ENCODE measurements at places on chromosomes 3 and 15.

DNA sequence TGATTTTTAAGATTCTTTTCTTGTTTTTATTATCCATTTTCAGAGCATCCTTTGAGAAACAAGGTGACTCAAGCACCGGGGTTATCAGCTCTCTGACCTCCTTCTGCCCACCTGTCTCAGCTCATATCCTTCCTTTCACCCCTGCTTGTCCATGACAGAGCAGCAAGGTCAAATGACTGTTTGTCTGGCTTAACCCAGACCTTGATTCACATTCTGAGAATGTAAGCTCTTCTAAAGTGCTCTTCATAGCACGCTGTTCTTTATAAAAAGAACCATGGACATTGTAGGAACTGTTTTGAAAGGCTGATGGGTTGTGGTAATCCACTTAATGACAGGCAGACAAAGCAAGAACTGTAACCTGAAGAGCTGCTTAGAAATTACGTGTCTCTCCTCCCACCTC, 122.5 kb downstream of the CHST2 start:
- no peak for DNase-seq

GRCh38 chr3:44355362-44356033, 16.9 kb downstream of the TCAIM start:
- DNase-seq: no peak

DNA sequence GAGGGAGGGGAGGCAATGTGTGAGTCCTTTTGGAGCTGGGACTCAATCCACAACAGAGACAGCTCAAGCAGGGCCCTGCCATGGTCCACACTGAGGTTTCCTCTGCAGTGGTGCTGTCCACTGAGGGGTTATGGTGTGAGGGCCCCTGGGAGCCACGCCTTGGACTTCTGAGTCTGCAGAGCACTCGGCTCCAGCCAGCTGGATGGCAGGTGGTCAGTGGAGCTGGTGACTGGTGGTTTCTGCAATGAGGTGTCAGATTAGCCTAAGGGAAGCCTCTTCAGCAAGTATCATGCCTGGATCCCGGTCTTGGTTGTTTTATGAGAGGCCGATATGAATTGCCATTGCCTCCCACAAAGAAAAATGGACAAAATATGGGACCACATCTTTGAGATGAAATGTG, 21.7 kb downstream of the LSM3 start:
- no peak for DNase-seq

GRCh38 chr15:67537771-67538170, 4.7 kb upstream of the MAP2K5 start:
- DNase-seq: no peak

DNA sequence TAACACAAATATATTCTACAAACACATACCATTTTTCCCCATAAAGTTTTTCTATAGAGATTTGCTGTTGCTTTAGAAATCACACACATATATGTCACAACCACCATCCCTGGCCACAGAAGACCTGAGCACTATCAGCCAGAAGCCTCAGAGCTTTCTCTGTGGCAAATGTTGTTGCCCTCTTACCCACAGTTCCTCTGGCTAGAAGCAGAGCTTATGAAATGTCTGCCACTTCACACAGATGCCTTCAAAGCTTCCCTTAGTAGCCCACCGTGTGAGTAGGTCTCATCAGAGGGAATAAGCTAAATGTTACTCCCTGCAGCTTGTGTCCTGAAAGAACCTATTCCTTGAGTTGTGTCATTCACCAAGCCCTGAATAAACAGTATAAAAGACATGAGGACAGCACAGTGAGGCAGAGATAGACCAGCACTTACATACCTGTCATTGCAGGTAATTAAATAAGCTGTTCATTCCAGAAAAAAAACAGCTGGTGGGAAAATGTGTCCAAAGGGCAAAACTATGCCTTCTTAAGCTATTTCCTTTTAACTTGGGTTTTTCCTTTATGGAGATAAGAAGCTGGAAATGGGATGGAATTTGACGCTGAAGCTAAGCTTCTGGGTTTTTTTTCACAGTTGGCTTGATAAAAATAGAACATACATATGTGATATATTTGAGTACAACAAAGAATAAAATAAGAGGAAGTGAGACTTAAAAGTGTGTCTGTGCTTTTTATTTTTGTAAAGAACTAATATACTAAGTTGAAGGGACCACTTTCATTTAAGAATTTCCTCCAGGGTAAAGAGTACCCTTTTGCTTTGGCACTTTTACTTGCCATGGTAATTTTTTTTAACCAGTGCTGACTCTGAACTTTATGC, 391.4 kb downstream of the KCNH8 start:
- DNase-seq: no peak

DNA sequence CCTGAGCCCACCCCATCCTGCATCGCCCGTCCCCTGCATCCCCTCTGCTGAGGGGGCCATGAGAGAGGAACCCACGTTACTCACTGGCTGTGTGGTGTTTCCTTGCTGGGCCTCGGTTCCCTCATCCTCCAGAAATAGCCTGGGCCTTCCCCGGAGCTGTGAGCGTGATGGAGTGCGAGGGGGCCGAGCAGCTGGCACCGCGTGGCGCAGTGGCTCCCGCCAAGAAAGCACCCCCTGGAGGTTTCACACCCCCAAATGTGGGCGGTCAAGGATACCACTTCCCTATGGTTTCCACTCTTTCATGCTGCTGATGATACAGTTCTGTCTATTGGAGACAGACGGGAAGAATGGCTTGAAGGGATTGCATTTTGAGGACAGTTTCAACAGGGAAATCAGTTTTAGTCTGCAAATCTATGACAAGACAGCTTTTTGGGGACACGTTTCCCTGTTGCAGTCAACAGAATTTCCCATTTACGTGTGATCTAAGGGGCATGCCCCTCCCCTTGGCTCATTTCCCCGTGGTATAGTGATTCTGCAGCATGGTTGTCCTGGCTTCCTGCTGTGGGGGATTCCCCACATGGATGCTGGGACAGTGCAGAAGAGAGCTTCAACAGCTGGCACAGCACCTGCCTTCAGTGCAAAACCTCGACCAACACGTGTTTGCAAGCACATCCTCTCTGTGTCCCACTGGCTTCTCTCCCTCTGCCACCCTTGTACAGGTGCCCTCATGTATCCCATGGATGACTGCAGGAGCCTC, 377.5 kb downstream of the LRTM1 start:
- no peak for DNase-seq

GRCh38 chr15:78866803-78867202, 5.9 kb upstream of the MORF4L1 start:
- DNase-seq: no peak

GRCh38 chr15:27679203-27679602, 419.9 kb downstream of the OCA2 start:
- DNase-seq: no peak

GRCh38 chr3:30350901-30351300, 255.5 kb upstream of the TGFBR2 start:
- DNase-seq: no peak

DNA sequence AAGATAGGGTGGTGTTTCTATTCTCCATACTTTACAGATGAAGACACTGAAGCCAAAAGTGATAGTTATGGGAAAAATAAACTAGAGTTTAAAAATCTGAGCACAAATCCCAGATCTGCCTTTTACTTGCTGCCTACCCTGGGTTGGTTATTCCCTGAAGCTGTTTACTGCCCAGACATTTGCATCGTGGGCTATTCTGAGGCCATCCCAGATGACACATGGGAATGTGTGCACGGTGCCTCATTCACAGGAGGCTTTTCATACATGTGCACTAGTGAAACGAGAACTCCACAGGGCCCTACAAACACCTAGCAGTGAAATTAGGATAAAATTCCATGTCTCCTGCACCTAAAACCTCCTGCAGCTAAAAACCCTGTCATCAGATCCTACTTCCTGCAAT, 17.5 kb downstream of the MYO5C start:
- no peak for DNase-seq

GRCh38 chr3:58188173-58188564, 22.6 kb downstream of the DNASE1L3 start:
- DNase-seq: no peak

GRCh38 chr15:51313074-51313393, 25.4 kb downstream of the CYP19A1 start:
- no peak for DNase-seq

GRCh38 chr3:39190281-39191025, 1.9 kb downstream of the XIRP1 start:
- DNase-seq: no peak

Data from stimulated activated CD4-positive, alpha-beta T cell treated with anti-CD3 and anti-CD28 coated beads, Interleukin-4, amount 100 ng/mL, for 24 hours (primary cell).